ENCODE measurements at places on chromosomes 13 and 19.

DNA sequence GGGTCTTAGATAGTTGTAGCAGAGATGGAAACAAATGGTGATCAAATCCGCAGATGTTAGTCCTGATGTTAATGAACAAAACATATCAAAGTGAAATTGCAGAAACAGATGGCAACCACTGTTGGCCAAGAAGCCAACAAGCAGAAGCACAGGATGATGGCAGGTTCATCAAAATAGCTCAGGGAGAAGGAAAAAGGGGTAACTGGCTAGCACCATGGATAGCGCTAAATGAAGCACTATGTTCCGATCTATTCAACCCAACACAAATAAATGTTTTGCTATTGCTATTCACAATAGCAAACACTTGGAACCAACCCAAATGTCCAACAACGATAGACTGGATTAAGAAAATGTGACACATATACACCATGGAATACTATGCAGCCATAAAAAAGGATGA is 413.7 kb downstream of the FGF14 start:
- no peak overlapping the region for H3K4me3 ChIP-seq
- DNase-seq, result no peak
- no peaks in the 10 kb centered on the region for H3K36me3 ChIP-seq

DNA sequence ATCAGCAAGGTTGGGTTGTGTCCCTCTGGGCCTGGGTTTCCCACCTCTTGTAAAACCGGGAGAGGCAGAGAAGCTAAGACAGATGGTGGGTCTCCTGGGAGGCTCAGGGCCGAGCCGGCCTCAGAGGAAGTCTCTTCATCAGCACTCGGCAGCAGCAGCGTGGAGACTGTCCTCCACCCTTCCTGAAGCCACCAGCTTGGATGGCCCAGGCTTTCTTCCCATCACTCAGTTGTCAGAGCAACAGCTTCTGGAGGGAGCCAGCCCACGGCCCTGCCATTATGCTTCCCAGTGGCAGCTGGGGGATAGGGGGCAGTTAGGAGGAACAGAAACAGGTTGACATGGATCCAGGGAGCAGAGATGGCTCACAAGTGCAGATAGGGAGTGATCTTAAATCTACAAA is 191.0 kb downstream of the KATNAL1 start:
- no peak overlapping the region for H3K4me3 ChIP-seq
- H3K36me3 ChIP-seq, result no peaks in the 10 kb centered on the region
- H3K27ac ChIP-seq, result peak overlapping the region; percentile 30
- H3K27me3 ChIP-seq, result peaks cover 8% of the 10 kb centered on the region

- H3K4me1 ChIP-seq, result peaks cover 5% of the 10 kb centered on the region
- H3K27me3 ChIP-seq, result no peaks in the 10 kb centered on the region
- no peak overlapping the region for H3K27ac ChIP-seq
- H3K4me3 ChIP-seq, result no peak overlapping the region
Measured at GRCh38 chr19:36847968-36848367, 2.7 kb upstream of the ZNF345 start.

DNA sequence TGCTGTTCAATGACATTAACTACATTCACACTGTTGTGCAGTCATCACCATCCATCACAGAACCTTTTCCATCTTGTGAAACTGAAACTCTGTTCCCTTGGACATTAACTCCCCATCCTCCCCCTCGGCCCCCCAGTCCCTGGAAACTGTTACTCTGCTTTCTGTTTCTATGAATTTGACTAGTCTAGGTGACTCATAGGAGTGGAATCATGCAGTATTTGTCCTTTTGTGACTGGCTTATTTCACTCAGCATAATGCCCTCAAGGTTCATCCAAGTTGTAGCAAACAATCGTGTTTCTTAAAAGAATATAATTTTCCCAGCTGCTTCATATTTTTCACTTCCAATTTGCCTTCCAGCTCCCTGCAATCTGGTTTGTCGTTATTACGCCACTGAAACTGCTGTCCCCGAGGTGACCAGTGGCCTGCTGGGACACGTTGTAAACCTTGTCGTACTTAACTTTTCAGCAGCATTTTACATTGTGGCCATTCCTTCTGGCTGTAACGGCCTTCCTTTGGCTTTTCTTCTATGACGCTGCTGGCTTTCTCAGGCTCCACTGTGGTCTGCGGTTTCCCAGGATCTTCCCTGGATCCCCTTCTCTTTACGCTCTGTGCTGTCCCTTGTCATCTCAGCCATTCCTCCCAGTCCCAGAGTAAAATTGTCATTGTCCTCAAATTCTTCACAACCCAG is 74.0 kb downstream of the DHRS12 start:
- H3K4me1 ChIP-seq, result no peaks in the 10 kb centered on the region
- peaks cover 22% of the 10 kb centered on the region for H3K36me3 ChIP-seq
- no peak for DNase-seq
- H3K27ac ChIP-seq, result no peak overlapping the region
- H3K27me3 ChIP-seq, result no peaks in the 10 kb centered on the region
- H3K4me3 ChIP-seq, result no peak overlapping the region

- H3K36me3 ChIP-seq, result no peaks in the 10 kb centered on the region
- H3K4me1 ChIP-seq, result peaks cover 17% of the 10 kb centered on the region
- DNase-seq, result no peak
- no peaks in the 10 kb centered on the region for H3K27me3 ChIP-seq
- H3K4me3 ChIP-seq, result no peak overlapping the region
Measured at GRCh38 chr13:24627090-24627714, 53.0 kb upstream of the ATP12A start.

DNA sequence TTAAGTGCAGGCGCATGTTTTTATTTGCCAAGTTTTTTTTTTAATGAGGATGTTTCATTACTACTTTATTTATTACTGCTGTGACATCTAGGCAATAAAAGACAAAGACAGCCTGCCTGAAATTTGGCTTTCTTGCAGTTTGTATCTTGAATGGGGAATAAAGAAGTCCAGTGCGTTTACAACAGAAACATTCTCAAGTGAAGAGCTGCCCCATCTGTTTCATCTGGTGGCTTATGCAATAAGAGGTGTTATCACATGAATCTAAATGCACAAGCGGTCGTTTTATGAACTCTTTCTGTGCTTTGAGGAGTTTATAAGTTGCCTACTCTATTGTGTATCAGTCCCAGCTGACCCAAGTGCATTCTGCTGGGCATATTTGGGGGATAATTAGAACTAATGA is 12.6 kb upstream of the MAB21L1 start:
- no peaks in the 10 kb centered on the region for H3K4me1 ChIP-seq
- no peaks in the 10 kb centered on the region for H3K27me3 ChIP-seq
- no peak for DNase-seq
- no peak overlapping the region for H3K4me3 ChIP-seq
- no peak overlapping the region for H3K27ac ChIP-seq
- H3K36me3 ChIP-seq, result peaks cover 2% of the 10 kb centered on the region

DNA sequence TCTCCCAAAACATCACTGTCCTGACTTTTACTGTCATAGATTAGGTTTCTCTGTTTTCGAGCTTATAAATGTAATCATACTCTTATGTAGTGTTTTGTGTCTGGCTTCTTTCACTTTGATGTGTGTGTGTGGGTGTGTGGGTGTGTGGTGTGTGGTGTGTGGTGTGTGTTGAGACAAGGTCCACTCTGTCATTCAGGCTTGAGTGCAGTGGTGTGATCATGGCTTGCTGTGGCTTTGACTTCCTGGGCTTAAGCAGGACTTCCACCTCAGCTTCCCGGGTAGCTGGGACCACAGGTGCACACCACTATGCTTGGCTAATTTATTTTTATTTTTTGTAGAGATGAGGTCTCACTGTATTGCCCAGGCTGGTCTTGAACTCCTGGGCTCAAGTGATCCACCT is 59.6 kb downstream of the PDS5B start:
- no peaks in the 10 kb centered on the region for H3K27me3 ChIP-seq
- H3K36me3 ChIP-seq, result no peaks in the 10 kb centered on the region
- no peak for DNase-seq
- H3K4me1 ChIP-seq, result peaks cover 62% of the 10 kb centered on the region
- peak overlapping the region; percentile 51 for H3K27ac ChIP-seq

GRCh38 chr19:39356647-39357046 is 14.4 kb downstream of the SAMD4B start:
- H3K27me3 ChIP-seq, result no peaks in the 10 kb centered on the region
- peaks cover 6% of the 10 kb centered on the region for H3K4me1 ChIP-seq
- H3K27ac ChIP-seq, result no peak overlapping the region
- peaks cover 32% of the 10 kb centered on the region for H3K36me3 ChIP-seq
- no peak overlapping the region for H3K4me3 ChIP-seq
- DNase-seq, result no peak

GRCh38 chr19:19526581-19527370 is 1.9 kb upstream of the YJEFN3 start:
- H3K4me3 ChIP-seq, result no peak overlapping the region
- DNase-seq, result no peak
- no peak overlapping the region for H3K27ac ChIP-seq
- no peaks in the 10 kb centered on the region for H3K27me3 ChIP-seq

DNA sequence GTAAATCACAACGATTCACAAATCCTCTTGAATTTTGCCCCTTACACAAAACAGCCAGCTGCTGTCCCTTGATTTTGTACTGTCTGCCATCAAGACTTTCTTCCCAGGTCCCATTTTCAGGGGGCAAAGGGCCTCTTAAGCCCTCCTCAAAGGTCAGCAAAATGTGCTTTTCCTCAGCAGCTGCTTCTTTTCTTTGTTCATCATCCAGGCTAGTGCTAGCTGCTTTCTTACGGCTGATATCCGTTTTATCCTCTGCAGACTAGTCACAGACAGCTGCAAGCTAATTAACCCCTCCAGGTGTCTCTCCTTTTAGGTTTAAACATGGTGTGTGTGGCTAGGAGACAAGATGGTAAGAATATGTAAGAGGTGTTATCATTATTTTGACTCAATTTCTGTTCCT is 90.9 kb downstream of the NALCN start:
- H3K27me3 ChIP-seq, result no peaks in the 10 kb centered on the region
- no peak overlapping the region for H3K4me3 ChIP-seq
- H3K36me3 ChIP-seq, result no peaks in the 10 kb centered on the region
- H3K4me1 ChIP-seq, result no peaks in the 10 kb centered on the region
- H3K27ac ChIP-seq, result no peak overlapping the region
- DNase-seq, result no peak

DNA sequence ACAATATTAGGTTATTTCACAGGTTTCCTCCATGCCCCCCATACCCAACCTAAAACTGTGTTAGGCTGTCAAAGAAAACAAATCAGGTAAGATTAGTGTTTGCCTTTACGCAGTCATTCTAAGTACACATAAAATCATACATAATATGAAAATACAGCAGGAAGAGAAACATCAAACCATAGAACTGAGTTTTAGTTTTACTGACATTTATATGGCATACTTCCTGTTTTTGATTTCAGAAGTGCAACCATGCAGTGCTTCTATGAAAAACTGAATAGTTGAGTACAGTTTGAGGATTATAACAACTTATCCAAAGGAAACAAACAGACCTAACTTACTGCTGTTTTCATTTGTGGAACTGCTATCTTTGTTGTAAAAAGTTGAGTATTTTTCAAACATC is 91.3 kb downstream of the KCNRG start:
- H3K27me3 ChIP-seq, result no peaks in the 10 kb centered on the region
- no peak for DNase-seq
- H3K4me1 ChIP-seq, result peaks cover 41% of the 10 kb centered on the region
- H3K4me3 ChIP-seq, result peak overlapping the region; percentile 81
- H3K36me3 ChIP-seq, result peaks cover 13% of the 10 kb centered on the region
